ENCODE measurements at places on chromosomes 1 and 21. TPM values are rescaled to one million over a fixed set of nuclear protein-coding genes. Genes with fewer than 3 reads are reported as not detected.

The SMIM12 gene
- total RNA-seq, result 34.2 TPM

The EDARADD gene
- 0.31 TPM for total RNA-seq

The NES gene
- 13.9 TPM for total RNA-seq

The OPTC gene
- not detected for total RNA-seq

The MTMR11 gene
- total RNA-seq, result 10.6 TPM

The GBP6 gene
- 0.54 TPM for total RNA-seq

The OR6K3 gene
- not detected for total RNA-seq

The DNAJC6 gene
- total RNA-seq, result 2.6 TPM

The C1orf56 gene
- 9.8 TPM for total RNA-seq

The BATF3 gene
- 3.5 TPM for total RNA-seq

The FAM3B gene
- not detected for total RNA-seq

The LIPI gene
- not detected for total RNA-seq

The BARHL2 gene
- not detected for total RNA-seq
